NCI-H2081 (cell line): ENCODE measurements at places on chromosomes 7 and 10.

GRCh38 chr7:116598278-116598677 is 73.4 kb downstream of the CAV1 start:
- no peak for DNase-seq

- no peak for DNase-seq
These were observed 44.4 kb upstream of the SP4 start for GRCh38 chr7:21383227-21384220.

DNA sequence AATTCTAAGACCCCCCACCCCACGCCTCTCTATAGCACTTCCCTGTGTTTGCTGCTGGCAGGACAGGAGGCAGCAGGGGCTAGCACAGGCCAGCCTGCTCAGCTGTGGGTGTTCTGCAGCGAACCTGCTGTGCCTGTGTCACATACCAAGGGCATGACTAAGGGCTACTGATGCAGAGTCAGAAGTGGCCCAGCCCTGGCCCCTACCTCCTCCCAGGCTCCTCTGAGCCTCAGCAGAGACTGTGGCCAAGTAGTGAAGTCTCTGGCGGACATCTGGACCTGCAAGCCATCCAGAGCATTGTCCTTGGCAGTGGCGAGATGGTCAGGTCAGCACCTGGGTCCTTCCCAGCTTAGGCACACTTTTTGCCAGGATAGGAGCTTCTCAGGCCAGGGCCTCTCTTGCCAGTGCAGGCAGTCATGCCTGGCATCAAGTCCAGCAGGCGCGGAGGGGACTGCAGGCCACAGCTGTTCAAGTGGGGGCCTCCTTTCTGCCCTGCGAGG is 116.3 kb upstream of the RET start:
- DNase-seq = no peak

GRCh38 chr10:17850501-17850900 is 41.4 kb downstream of the MRC1 start:
- DNase-seq = peak; percentile 25

GRCh38 chr10:102299873-102300272 is 54.5 kb downstream of the GBF1 start:
- no peak for DNase-seq

DNA sequence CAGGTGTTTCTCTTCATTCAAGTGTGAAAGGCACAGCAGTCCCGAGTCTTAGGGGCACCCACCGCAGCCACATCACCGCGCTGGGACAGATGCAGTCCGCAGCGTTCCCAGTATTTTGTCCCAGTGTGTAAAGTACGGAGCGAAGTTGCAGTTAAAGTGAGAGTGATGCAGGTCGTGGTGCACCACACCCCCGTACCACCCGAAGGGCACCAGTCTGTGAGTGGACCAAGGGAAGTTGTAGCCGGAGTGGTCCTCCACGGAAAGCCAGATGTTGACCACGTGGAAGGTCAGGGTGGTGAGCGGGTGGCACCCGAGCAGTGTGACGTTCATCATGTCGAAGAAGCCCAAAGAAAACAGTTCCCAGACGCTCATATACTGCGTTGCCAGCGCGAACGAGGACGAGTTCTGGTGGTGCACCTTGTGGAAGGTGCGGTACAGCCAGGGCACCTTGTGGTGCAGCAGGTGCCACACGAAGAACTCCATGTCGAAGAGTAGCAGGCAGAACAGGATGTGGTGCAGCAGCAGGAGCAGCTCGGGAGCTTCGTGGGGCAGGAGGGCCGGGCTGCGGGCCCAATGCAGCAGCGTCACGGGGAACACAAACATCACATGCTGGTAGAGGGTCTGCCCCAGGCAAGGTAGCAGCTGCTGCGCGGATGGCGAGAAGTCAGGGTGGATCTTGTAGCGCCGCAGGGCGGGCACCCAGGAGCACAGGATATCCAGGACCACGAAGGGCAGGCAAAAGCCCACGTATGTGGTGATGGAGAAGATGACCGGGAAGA is 526 bp downstream of the CH25H start:
- no peak for DNase-seq

GRCh38 chr10:30490289-30491000 is 56.5 kb downstream of the MAP3K8 start:
- no peak for DNase-seq

DNA sequence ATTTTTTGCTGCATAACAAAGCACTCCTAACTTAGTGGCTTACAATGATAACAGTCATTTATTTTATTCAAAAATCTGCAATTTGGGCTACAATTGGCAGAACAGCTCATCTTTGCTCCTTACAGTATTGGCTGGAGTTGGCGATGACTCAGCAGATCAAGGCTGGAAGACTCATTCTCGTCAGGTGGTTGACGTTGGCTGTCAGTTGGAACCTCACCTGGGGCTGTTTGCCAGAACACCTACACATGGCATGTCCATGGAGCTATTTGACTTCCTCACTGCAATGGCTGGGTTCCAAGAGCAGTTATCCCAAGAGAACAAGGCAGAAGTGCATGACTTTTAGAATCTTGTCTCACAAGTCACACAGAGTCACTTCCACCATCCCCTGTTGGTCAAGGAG is 75.1 kb downstream of the NOD1 start:
- DNase-seq = no peak

GRCh38 chr7:72465521-72465920 is 53.4 kb upstream of the CALN1 start:
- no peak for DNase-seq

GRCh38 chr7:53603461-53603860 is 568.0 kb downstream of the POM121L12 start:
- no peak for DNase-seq

GRCh38 chr10:112092519-112092918 is 91.0 kb downstream of the GPAM start:
- DNase-seq = no peak

- DNase-seq = no peak
These were observed 11.4 kb downstream of the IRF5 start for GRCh38 chr7:128948976-128949760.

DNA sequence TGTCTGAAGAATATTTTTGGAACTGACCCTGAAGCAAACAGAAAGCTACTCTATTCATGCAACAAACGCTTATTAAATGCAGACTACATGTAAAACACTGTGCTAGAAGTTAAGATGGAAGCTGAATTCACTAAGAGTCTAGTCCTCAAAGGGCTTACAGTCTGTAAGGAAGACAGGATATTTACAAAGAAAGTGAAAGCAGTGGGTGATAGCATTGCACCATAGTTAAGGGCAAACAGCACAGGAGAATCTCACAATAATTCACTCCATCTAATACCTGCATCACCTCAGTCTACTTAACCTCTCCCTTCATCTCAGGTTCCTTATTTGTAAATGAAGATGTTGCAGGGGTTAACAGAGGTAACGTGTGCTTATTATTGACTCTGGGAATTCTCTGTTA is 360.0 kb upstream of the AOAH start:
- no peak for DNase-seq

DNA sequence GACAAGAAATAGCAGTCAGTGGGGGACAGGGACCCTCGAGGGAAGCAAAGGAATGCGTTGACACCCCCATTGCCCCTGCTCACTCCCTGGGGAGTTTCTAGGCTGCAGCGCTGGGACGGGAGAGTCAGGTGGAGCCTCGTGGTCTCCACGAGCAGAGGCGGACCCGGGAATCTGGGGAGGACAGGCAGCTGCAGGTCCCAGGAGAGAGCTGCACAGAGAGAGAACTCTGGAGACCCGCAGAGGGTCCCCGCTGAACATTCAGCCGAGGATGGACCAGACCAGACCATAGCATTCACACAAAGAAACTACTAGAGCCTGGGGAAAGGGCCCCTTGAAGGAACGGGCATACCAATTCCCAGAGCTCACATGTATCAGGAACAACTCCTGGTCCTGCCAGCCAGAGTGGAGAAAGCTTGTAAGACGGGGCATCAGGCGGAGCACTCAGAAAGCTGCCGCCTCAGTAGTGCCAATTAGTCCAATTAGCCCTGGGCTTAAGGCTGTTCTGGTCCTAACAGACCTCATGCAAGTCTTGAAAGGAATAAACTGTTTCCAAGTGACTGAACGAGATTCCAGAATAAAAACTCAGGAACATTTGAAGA is 966.7 kb upstream of the ZNF722 start:
- DNase-seq = no peak

DNA sequence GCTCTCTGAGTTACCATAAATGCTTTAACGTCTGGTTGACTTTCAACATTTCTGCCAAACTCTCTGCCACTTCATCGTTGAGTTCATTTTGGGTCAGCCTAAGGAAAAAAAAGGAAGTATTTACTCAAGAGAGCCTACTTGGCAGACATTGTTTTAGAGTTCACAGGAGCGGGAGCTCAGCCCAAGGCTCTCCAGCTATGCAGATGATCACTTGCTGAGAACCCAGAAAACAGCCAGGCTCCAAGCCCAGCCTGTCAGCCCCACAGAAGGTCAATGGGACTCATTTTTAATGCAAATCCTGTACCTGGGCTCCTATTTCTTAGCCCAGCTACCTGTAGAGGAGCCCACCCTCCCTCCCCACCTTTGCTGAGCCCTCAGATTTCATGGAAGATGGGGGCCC is 45.5 kb downstream of the NOD1 start:
- no peak for DNase-seq

- no peak for DNase-seq
These were observed 140.7 kb upstream of the AOAH start for GRCh38 chr7:36865019-36865418.

DNA sequence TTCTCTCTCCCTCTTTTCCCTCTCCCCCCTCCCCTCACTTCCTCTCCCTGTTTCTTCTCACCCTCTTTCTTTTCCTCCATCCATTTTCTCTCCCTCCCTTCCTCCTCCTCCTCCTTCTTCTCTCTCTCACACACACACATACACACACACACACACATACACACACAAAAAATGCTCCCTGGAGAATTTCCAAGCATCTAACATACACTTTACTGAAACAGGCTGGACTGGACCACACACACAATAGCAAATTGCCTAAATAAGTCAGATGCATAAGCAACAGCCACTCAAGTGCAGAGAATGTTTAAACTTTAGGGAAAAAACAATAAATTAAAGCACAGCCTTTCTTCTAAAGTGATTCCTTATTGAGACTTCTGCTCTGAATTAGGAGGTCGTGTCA is 267.7 kb downstream of the FGFR2 start:
- DNase-seq = no peak

GRCh38 chr7:91843831-91844230 is 36.7 kb downstream of the MTERF1 start:
- DNase-seq = no peak

GRCh38 chr10:99845837-99846382 is 63.5 kb downstream of the ABCC2 start:
- DNase-seq = peak; percentile 59

DNA sequence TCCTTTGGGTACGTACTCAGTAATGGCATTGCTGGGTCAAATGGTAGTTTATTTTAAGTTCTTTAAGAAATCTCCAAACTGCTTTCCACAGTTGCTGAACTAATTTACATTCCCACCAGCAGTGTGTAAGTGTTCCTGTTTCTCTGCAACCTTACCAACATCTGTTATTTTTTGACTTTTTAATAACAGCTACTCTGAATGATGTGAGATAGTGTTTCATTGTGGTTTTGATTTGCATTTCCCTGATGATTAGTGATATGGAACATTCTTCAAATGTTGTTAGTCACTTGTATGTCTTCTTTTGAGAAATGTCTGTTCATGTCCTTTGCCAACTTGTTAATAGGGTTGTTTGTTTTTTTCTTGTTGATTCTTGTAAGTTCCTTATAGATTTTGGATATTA is 558.9 kb downstream of the SH2D4B start:
- DNase-seq = no peak

GRCh38 chr7:144735505-144736276 is 100.2 kb downstream of the TPK1 start:
- no peak for DNase-seq

GRCh38 chr10:91761721-91762120 is 36.5 kb upstream of the TNKS2 start:
- DNase-seq = no peak

DNA sequence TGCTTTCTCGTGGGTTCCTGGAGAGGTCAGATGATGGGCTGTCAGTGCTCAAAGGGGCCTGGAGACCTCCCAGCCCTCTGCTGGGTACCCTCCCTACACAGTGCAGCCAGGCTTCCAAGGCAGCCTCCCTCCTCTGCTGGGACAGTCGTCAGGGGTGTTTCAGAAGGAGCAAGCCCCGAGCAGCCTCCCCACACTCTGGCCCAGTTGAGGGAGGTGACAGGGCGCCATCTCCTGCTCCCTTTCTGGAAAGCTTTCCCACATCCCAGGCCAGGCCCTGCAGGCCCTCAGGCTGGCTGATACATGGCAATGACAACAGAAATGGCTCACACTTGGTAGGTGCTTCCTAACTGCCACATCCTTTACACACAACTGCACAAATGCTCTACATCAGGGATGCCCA is 32.1 kb downstream of the KCNMA1 start:
- DNase-seq = no peak

GRCh38 chr7:47783456-47784223 is 164.6 kb downstream of the PKD1L1 start:
- no peak for DNase-seq

DNA sequence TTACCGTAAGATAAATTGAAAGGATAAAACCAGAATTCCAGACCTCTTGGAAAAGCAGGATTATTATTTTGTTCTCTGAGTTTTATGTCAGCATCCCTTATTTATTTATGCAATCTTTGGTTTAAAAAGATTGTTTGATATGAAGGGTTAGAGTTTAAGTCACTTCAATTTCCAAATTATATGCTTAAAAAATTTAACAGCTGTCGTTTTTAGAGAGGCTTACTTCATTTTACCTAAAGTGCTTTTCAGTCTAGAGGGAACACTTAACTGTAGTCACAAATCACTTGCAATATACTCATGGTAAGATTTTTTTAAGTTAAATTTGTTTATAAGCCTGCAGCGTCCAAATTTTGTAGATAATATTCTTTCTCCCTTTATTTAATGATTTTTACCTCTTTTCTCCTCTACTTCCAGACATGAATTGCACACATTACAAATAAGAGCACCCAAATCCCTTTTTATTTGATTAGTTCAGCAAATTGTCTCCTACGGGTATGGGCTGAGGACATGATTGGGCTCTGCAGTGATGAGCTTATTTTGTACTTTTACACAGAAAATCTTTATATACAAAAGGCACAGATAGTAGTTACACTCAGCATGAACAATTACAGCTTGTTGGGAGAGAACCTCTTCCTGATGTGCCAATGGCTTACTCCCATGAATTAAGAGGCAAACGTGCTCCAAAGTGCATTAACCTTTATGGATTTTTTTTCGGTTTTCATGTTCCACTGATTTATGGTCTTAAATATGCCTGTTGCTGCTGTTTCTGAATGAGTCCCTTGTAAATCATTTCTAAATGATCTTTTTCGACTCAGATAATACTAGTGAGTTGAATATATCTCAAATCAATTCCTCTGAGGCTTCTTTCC is 319.3 kb upstream of the LRGUK start:
- DNase-seq = peak; percentile 72

GRCh38 chr10:133226251-133226808 is 3.7 kb upstream of the UTF1 start:
- no peak for DNase-seq

GRCh38 chr10:96053985-96054384 is 10.6 kb downstream of the CCNJ start:
- no peak for DNase-seq

DNA sequence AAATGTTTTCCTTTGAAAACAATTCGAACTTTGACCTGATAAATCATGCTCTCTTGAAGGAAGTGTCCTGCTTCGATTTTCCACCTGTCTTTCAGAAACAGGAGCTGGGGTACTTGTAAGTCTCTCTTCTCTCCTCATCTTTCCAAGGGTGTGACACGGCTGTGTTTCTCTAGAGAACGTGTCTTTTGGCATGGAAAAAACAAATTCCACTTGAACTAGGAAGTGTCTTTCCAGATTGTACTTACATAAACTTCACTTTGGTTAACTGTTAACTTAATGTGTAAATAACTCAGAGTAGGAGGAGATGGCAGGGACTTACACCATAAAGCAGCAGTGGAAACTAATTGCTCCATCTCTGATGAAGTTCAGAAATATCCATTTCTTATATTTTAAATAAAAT is 4.2 kb upstream of the CALCR start:
- DNase-seq = no peak
